ENCODE measurements at places on chromosomes 5 and 9. TPM values are rescaled to one million over a fixed set of nuclear protein-coding genes. Genes with fewer than 3 reads are reported as not detected.

STK32A gene
- total RNA-seq: 3.5 TPM

MAMDC2 gene
- 4.7 TPM for total RNA-seq

TAF11L5 gene
- not detected for total RNA-seq

TMC1 gene
- total RNA-seq: 0.59 TPM

ZFYVE16 gene
- total RNA-seq: 26.7 TPM

Measured in smooth muscle cell of the pulmonary artery (primary cell).